Endothelial cell (in vitro differentiated cells): ENCODE measurements at places on chromosomes 11 and 22.

GRCh38 chr11:16750417-16750816 is 12.0 kb downstream of the C11orf58 start:
- no peak for DNase-seq

DNA sequence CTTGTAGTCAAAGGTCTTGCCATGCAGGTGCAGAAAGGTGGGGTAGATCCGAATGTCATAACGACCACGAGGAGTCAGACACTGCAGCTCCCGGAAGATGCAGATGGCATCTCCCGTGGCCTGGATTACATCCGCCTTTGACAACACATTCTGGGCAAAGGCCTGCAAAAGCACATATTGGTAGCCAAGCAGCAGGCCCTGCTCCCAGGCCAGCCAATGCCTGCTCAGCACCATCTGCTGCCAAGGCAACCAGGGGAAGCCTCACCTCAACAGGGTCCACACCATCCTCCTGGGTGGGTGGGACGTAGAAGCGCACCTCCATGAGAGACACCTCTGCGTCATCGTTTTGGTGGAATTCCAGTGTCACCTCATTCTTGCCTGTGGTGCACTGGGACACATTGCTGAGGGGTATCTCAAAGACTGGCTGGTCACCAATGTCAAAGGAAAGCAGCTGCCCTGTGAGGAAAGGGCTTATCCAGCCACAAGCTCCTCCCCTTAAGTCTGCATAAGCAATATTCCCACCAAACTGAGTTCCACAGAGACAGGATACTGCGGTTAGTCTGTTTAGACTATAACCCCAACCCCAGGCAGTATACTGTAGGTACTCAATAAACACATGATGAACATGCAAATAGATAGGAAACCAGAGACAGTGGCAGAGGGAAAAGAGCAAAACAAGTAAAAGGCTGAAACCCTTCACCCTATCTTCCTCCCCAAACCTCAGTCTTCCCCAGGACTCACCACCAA is 2.8 kb downstream of the SSRP1 start:
- DNase-seq: no peak

DNA sequence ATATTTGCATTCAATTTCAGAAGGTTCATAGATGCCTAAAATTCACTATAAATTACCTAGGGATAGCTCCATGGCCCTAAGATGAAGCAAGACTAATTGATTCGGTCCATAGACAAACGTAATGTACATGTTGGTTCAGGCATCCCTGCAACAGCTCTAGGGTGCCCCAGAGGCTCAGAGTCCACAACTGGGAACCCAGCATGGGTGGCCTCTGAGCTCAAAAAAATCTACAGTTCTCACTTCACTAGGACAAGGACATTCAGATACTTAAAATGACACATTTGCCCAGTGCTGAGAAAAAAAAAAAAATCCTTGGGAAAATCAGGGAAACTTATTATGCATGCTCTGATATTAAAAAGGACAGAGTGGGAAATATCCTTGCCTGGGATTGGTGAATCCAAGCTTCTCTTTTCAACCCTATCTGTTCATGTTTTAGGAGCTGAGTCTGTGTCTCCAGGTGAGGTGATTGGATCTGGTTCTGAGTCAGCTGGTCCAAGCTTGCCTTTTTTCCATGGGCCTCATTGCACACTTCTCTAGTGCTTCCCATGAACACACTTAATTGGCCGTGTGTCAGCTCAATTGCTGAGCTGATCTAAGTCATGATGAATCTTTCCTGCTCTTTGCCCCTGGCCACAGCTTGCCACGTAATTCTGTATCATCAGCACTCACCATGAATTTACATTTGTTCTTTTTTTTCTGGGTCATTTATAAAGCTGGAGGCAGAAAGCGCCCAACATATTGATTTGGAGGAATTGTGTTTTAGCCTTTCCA is 116.3 kb upstream of the RCN1 start:
- no peak for DNase-seq

DNA sequence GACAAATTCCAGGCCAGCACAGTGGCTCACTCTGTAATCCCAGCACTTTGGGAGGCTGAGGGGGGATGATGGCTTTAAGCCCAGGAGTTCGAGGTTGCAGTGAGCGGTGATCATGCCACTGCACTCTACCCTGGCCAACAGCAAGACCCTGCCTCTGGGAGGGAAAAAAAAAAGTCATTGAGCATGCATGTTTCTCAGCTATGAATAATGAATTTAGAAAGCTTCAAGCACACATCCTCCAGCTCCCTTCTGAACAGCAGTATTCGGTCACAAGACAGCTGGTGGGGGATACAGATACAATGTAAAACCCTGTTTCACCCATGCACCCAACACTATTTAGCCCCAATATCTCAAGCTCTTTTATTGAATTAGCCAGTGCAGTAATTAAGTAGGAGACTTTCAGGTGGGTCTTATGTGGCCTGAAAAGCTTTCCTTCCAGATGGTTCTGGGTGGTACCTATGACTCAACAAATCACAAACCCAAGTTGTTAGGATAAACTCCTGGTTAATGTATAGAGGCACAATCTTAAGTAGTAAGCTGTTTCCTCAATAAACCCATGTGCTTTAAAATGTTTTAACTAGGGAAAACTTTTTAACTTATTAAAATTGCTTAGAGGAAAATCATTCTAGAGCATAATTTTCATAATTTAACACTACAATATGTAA is 13.4 kb downstream of the PRDM10 start:
- no peak for DNase-seq

GRCh38 chr11:18778468-18778867 is 13.1 kb downstream of the PTPN5 start:
- DNase-seq: no peak
